Sigmoid colon (tissue), 7 donors: ENCODE measurements at places on chromosomes 11 and 22. TPM values are rescaled to one million over a fixed set of nuclear protein-coding genes. Genes with fewer than 3 reads are reported as not detected.

- no peak overlapping the region for H3K4me3 ChIP-seq
- no peaks in the 10 kb centered on the region for H3K27me3 ChIP-seq
- H3K4me1 ChIP-seq: peaks cover 8% of the 10 kb centered on the region
- H3K27ac ChIP-seq: no peak overlapping the region
These were observed 48.6 kb upstream of the LMO2 start for GRCh38 chr11:33940538-33940815.

GRCh38 chr11:529728-530411 lies 5.5 kb downstream of the HRAS start:
- no peaks in the 10 kb centered on the region for H3K27me3 ChIP-seq
- no peaks in the 10 kb centered on the region for H3K36me3 ChIP-seq
- no peak for DNase-seq
- H3K4me3 ChIP-seq: no peak overlapping the region
- peaks cover 13% of the 10 kb centered on the region for H3K4me1 ChIP-seq
- no peak overlapping the region for H3K27ac ChIP-seq

DNA sequence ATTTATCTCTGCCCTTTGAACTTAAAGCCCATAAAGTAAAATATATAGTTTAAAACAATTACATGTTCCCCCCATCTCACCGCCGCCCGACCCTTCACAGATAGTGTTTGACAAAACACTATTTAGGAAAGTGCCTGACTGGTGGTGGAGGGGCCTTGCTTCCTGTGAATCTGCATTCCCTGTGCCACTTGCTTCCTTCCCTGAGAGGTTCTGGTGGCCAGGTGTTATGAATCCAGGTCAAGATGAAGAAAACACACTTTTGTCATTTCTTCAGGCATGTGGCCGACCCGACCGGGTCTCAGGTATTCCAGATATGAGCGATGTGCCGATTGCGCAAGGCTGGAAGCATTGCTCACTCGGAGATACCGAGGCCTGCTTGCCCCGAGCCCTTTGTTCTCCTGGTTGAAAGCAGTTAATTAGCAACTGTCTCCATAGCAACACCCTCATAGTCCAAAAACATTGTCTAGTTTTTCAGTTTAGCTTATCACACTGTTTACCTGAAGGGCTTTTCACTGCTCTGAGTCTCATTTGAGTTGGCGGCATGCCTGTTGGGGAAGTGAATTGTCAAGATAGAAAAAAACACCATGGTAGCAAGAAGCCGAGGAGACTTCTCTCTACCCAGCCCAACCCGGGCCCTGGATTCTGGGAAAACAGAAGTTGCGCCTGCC lies 128.3 kb downstream of the TEAD1 start:
- H3K27me3 ChIP-seq: no peaks in the 10 kb centered on the region
- H3K4me3 ChIP-seq: no peak overlapping the region
- H3K4me1 ChIP-seq: peaks cover 78% of the 10 kb centered on the region
- DNase-seq: peak; percentile 74

DNA sequence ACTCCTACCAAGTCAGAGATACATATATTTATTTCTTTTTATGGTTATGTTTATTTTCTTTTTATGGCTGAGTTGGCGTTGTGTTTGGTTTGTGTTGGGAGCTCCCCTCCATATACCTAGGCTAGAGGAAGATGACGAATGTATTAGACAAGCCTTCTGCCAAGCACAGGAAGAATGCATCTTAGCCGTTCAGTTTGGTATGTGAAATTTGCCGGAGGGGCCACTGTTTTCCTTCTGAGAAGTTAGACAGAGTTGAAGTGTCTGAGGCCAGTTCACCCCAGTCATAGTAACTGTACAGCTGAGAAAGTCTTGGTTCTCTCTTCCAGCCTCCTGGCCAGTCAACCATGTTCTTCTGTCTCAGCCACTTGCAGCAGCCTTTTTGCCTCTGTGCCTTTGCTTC lies 29.8 kb downstream of the TEAD1 start:
- H3K4me3 ChIP-seq: no peak overlapping the region
- peaks cover 70% of the 10 kb centered on the region for H3K4me1 ChIP-seq
- H3K36me3 ChIP-seq: no peaks in the 10 kb centered on the region

DNA sequence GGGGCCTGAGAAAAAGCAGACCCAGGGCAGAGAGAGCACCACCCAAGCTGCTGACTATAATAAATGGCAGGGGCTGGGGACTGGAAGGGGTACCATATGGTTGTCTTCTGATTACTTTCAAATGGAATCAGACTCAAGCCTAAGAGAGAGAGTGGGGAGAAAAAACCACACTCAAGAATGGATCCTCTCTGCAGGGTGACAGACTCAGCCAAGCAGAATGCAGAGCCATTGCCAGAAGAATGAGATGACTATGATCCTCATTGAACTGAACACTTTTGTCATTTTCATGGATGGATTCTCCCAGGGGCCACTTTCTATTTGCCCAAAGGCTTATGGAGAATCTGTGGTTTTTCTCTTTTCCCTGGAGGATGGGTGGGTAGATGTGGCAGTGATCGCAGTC lies 8.7 kb downstream of the UBASH3B start:
- peaks cover 18% of the 10 kb centered on the region for H3K4me1 ChIP-seq
- no peak for DNase-seq
- no peak overlapping the region for H3K27ac ChIP-seq
- no peak overlapping the region for H3K4me3 ChIP-seq
- H3K36me3 ChIP-seq: no peaks in the 10 kb centered on the region

DNA sequence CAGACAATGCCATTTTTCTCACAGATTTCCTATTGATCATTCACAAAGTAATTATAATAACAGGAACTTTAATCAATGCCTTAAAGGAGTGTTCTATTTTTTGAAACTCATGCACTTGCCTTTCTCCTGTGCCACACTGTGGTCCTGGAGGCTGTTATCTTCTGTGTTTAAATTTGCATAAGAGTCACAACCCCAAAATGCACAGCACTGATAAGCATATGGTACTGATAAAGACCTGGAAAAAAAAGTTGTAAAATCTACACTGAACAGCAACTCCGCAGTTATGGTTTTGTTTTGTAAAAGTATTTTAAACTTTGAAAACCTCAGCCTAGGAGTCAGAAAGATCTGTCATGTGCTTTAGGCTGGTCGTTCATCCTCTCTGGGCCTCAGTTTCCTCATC lies 9.1 kb upstream of the CCDC34 start:
- H3K4me3 ChIP-seq: no peak overlapping the region
- H3K36me3 ChIP-seq: peaks cover 5% of the 10 kb centered on the region
- no peaks in the 10 kb centered on the region for H3K4me1 ChIP-seq
- H3K27me3 ChIP-seq: no peaks in the 10 kb centered on the region
- no peak overlapping the region for H3K27ac ChIP-seq
- no peak for DNase-seq

DNA sequence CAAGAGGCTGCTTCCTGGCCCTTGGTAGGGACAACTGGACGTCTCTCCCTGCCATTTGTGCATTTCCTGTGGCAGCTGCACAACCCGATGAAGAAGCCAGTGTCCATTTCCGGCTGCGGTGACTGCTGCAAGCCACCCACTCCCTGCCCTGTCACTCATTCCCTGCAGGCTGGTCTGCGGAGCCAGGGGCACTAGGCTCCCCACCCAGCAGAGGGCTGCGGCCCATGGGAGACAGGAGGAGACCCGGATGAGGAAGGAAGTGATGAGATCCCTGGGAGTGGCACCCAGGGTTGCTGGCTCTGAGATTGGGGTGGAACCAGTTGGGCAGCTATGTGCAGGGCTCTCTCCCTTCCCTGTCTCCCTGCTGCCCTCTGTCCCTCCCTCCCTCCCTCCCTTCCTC lies 10.0 kb upstream of the MYRF start:
- no peaks in the 10 kb centered on the region for H3K27me3 ChIP-seq
- H3K4me3 ChIP-seq: no peak overlapping the region
- H3K4me1 ChIP-seq: no peaks in the 10 kb centered on the region
- no peak for DNase-seq

GRCh38 chr11:106854429-106854828 lies 163.8 kb downstream of the GUCY1A2 start:
- no peaks in the 10 kb centered on the region for H3K27me3 ChIP-seq
- H3K4me3 ChIP-seq: no peak overlapping the region
- H3K36me3 ChIP-seq: no peaks in the 10 kb centered on the region
- H3K4me1 ChIP-seq: no peaks in the 10 kb centered on the region
- H3K27ac ChIP-seq: no peak overlapping the region

DNA sequence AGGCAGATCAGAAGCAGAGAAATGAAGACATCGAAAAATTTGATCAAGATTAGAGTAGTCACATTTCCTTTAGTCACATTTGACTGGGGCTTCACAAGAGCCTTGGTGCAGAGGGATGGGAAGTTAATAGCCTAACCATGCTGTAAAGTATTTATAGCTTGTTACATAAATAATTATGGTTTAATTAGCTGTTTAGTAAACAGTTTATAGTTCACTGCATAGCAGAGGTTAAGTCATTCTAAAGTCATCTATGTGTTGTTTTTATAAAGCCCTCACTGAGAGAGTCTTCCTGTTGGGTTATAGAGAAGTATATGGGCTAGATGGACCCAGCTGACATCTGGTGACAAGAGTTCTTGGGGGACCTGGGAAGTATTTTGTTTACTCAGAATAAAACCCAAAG lies 47.1 kb downstream of the INSC start:
- no peak for DNase-seq
- H3K36me3 ChIP-seq: no peaks in the 10 kb centered on the region
- H3K27ac ChIP-seq: no peak overlapping the region

GRCh38 chr11:111423250-111423615 lies 44.2 kb upstream of the POU2AF1 start:
- no peak overlapping the region for H3K27ac ChIP-seq
- peaks cover 39% of the 10 kb centered on the region for H3K4me1 ChIP-seq
- H3K36me3 ChIP-seq: no peaks in the 10 kb centered on the region
- no peak for DNase-seq
- no peaks in the 10 kb centered on the region for H3K27me3 ChIP-seq

GRCh38 chr11:27524155-27524554 lies 17.6 kb upstream of the LIN7C start:
- H3K27ac ChIP-seq: no peak overlapping the region
- H3K36me3 ChIP-seq: no peaks in the 10 kb centered on the region
- DNase-seq: no peak
- no peak overlapping the region for H3K4me3 ChIP-seq

GRCh38 chr11:44270403-44271273 lies 39.3 kb downstream of the ALX4 start:
- no peak overlapping the region for H3K27ac ChIP-seq
- DNase-seq: no peak
- no peaks in the 10 kb centered on the region for H3K27me3 ChIP-seq
- no peaks in the 10 kb centered on the region for H3K36me3 ChIP-seq
- no peak overlapping the region for H3K4me3 ChIP-seq
- H3K4me1 ChIP-seq: no peaks in the 10 kb centered on the region

DNA sequence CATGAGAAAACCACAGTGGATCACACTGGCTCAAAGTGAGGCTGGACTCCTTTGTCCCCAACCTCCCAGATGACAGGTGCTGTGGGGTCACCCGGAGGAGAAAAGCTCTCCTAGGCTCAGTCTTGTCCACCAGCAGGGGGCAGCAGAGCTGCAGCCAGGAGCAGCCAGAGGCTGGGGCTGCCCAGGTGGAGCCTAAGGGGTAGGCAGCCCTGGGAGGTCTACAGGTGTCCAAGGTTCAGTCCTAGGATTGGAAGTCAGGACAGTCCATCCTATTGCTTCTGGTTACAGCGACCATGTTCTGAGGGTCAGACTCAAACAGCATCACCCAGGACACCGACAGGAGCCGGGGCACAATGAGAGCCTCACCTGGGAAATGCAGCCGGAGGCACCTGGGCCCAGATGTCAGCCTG lies 77.6 kb upstream of the IGLL5 start:
- H3K4me1 ChIP-seq: no peaks in the 10 kb centered on the region
- H3K36me3 ChIP-seq: no peaks in the 10 kb centered on the region
- no peak for DNase-seq
- no peak overlapping the region for H3K27ac ChIP-seq
- H3K27me3 ChIP-seq: no peaks in the 10 kb centered on the region

- H3K36me3 ChIP-seq: no peaks in the 10 kb centered on the region
- no peak for DNase-seq
- H3K4me3 ChIP-seq: no peak overlapping the region
These were observed 803.2 kb upstream of the CCDC90B start for GRCh38 chr11:84089072-84090057.

DNA sequence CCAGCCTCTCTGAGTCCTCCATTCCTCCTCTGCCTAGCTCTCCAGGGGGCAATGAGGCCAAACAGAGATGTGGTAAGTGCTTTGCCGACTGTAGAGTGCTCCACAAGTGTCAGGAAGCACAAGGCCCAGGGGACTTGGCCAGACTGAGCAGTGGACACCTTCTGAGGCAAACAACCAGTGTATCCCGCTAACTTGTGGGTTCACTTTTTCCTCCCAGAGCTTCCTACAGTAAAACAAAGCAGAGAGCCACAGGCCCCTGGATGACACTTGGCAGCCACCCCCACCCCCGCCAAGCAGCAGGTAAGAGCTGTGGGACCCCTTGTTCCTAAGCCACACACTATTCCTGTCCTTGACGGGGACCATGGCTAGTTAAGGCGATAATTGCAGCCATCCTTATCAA lies 160.9 kb downstream of the CACNA1I start:
- H3K4me1 ChIP-seq: no peaks in the 10 kb centered on the region
- no peaks in the 10 kb centered on the region for H3K27me3 ChIP-seq
- no peaks in the 10 kb centered on the region for H3K36me3 ChIP-seq
- H3K4me3 ChIP-seq: no peak overlapping the region
- no peak overlapping the region for H3K27ac ChIP-seq

- H3K36me3 ChIP-seq: no peaks in the 10 kb centered on the region
- H3K27ac ChIP-seq: no peak overlapping the region
- DNase-seq: no peak
- H3K27me3 ChIP-seq: no peaks in the 10 kb centered on the region
- no peak overlapping the region for H3K4me3 ChIP-seq
These were observed 3.4 kb upstream of the OR4C6 start for GRCh38 chr11:55658608-55659007.

GRCh38 chr11:67275606-67276409 lies 9.5 kb downstream of the GRK2 start:
- H3K27me3 ChIP-seq: no peaks in the 10 kb centered on the region
- H3K36me3 ChIP-seq: peaks cover 15% of the 10 kb centered on the region
- H3K27ac ChIP-seq: peak overlapping the region; percentile 86
- H3K4me3 ChIP-seq: no peak overlapping the region

GRCh38 chr22:17349172-17349571 lies 20.1 kb upstream of the CECR2 start:
- H3K4me3 ChIP-seq: no peak overlapping the region
- DNase-seq: no peak
- no peaks in the 10 kb centered on the region for H3K36me3 ChIP-seq

- peaks cover 5% of the 10 kb centered on the region for H3K4me1 ChIP-seq
- H3K36me3 ChIP-seq: no peaks in the 10 kb centered on the region
- H3K27ac ChIP-seq: no peak overlapping the region
- H3K27me3 ChIP-seq: no peaks in the 10 kb centered on the region
These were observed 240.9 kb upstream of the CADM1 start for GRCh38 chr11:115745066-115745465.

The TLCD5 gene
- total RNA-seq: 3.3 TPM

The OR5A1 gene
- not detected for total RNA-seq

The SLC16A8 gene
- total RNA-seq: 0.55 TPM

The KIRREL3 gene
- total RNA-seq: 1.8 TPM

The FAM83F gene
- 0.71 TPM for total RNA-seq

The RNF121 gene
- 25.2 TPM for total RNA-seq

The APOC3 gene
- not detected for total RNA-seq

The EFCAB6 gene
- 1.8 TPM for total RNA-seq
